ENCODE measurements at places on chromosomes 7 and 10.

DNA sequence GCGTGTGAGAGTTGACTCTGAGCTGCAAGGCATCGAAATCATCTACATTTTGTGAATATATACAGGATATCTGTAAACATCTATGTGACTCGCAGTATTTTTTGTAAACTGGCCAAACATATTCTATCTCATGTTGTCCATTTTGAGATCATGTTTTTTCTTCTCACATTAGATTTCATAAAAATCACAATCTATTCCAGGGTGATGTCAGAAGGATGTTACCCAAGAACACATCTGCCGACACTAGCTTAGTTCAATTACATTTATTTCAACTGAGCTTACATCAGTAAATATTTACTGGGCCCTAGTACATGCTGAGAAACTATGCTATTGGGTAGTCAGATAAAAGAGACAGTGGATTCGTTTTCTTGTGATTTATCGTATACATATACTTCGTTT lies 2.5 kb upstream of the BUB3 start:
- no peak for DNase-seq

DNA sequence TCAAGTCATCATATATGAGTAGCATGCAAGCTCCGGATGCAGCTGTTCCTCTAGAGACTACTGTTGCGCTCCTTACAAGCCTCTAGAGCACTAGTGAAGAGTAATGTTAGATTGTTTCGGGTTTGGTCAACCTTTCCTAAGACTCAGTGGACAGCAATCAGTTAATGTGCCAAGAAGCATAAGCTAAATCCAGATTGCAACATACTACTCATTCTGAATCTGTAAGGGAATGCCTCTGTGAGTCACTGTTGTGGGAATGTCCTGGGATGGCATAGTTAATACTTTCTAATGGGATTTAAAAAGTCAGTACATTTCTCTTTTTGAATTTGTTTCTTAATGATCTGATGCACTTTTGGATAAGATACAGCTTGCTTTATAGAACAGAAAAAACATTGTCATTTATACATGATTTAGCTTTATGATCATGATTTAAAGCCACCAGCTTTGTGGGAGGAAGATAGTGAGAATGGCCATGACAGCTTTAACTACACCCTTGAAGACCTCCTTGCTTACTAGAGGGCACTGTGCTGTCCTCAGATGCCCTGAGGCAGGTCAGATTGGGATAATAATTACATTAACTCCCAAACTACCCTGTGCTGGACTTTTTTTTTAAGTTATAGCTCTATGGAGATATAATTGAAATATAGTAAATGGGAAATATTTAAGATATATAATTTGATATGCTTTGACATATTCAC lies 138.4 kb downstream of the SDK1 start:
- no peak for DNase-seq

GRCh38 chr7:151119902-151120301 lies 33.6 kb downstream of the AGAP3 start:
- no peak for DNase-seq

DNA sequence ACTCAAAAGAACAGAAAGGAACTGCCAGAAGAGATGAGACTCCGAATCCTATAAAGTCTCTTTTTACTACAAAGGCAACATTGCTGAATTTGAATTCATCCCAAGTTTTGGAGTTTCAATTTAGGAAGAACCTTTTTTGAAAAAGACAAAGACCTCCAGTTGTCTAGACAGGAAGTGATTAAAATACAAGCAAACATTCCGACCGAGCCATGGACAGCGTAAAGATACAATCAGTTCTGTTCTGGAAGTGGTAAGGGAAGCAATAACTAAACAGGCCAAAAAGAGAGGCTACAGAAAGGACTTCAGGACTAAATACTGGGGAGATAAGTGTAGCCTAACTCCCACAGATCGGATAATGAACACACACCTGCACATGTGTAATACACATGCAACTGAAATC lies 101.0 kb downstream of the SMURF1 start:
- DNase-seq, result no peak

GRCh38 chr10:69578508-69578991 lies 5.3 kb upstream of the NEUROG3 start:
- no peak for DNase-seq

DNA sequence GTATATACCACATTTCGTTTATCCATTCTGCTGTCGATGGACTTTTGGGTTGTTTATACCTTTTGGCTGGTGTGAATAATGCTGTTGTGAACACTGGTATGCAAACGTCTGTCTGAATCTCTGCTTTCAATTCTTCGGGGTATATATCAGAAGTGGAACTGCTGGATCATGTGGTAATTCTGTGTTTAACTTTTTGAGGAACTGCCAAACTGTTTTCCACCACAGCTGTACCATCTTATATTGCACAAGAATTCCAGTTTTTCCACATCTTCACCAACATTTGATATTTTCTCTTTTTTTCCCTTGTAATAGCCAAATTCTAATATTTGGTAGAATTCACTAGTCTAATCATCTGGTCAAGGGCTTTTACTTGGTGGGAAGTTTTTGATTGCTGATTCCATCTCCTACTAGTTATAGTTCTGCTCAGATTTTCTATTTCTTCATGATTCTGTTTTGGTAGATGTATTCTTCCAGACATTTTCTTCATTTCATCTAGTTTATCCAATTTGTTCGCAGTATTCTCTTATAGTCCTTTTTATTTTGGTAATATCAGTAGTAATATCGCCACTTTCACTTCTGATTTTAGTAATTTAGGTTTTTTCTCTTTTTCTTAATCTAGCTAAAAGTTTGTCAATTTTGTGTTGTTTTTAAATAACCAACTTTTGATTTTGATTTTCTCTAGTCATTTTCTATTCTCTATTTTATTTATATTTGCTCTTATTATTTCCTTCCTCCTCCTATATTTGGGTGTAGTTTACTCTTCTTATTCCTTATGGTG lies 271.2 kb downstream of the ZEB1 start:
- no peak for DNase-seq

DNA sequence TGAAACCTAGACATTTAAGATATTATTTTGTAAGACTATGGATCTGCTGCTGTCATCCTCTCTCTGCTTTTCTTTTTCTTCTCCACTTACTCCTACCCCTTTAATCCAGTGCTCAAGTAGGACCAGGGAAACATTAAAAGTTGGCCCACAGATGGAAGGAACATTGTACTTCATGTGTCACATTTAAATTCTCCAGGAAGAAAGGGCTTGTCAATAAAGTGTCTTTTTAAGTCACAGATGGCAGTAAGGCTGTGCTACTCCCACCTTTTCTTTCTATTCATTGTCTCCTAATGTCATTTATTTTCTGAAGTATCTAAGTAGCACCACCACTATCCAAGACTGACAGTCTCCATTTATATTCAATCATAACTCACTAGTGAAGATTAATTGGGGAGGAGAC lies 737.7 kb upstream of the C7orf33 start:
- DNase-seq, result no peak

- no peak for DNase-seq
Measured at GRCh38 chr7:132437730-132438129, 138.5 kb downstream of the PLXNA4 start.

DNA sequence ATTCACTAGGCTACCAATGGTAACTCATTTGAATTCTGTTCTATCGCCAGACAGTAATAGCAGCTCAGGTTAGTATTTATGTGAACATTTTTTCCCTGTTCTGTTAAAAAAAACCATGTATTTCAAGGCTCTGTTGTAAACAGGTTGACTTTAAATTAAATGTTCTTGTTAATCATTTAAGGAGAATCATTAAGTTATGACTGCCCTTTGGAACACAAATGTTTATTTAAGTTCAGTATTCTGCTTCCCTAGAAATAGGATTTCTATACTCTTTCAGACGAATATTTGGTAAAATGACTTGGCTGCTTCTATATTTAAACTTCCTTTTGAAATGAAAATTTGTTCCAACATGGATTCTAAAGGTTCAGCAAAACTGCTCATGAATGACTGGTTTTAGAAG lies 13.1 kb upstream of the CROT start:
- DNase-seq, result no peak

DNA sequence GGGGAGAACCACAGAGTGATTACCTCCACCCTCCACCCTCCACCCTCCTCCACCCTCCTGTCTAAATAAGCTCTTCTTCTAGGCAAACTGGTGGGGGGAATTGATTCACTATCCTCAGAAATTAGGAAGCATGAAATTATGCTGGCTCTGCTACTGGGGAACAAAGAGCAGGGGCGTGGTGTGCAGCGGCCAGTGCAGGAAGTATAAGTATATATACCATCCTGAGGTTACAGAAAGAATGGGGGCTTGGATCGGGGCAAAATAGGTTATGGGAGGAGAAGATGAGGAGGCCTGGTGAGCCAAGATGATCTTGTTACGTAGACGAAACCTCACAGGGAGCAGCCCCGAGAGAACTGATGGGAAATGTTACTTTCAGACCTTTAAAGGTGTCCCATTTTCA lies 49.1 kb downstream of the SYPL1 start:
- DNase-seq, result no peak

DNA sequence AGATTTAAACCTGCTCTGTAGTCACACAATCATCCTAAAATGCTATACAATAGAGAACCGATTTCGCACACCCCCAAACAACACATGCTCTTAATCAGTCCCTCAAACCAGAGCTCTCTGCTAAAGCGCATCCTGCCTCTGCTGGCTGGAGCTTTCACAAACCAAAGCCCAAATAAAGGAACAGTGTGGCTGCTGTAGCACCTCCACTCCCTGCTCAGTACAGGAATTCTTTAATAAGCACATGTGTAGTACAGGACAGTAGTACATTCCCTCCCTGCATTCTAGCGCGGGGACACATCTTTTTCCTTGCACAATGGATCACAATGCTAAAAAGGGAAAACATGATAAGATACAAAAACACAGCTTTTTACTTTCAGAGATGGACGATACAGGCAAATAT lies 684.6 kb downstream of the MAGI2 start:
- no peak for DNase-seq

DNA sequence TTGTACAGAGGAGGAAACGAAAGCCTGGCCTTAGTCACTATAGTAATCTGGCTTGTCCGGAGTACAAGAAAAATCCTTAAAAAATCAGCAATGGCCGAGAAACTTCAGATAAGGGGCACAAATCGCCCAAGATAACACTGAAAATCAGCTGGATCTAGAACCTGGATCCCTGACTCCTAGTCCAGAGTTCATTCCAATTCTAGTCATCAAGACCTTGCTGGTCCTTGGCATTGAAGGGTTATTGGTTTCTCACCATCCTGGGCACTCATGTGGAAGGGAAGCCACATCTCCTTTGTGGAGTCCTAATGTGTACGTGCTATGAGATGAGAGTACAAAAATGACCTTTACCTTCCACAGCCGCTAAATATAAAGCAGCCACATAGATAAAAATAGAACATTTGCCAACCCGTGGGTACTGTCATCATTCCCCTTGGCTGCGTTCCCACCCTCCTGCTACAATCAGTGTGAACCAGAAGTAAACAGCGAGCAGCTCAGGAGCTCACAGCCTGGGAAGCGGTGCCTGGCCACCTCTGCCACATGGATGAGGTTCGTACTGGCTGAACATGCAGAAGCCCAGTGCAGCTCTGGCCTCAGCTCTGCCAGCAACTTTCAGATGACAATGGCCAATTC lies 116.0 kb upstream of the PDLIM1 start:
- DNase-seq, result no peak

DNA sequence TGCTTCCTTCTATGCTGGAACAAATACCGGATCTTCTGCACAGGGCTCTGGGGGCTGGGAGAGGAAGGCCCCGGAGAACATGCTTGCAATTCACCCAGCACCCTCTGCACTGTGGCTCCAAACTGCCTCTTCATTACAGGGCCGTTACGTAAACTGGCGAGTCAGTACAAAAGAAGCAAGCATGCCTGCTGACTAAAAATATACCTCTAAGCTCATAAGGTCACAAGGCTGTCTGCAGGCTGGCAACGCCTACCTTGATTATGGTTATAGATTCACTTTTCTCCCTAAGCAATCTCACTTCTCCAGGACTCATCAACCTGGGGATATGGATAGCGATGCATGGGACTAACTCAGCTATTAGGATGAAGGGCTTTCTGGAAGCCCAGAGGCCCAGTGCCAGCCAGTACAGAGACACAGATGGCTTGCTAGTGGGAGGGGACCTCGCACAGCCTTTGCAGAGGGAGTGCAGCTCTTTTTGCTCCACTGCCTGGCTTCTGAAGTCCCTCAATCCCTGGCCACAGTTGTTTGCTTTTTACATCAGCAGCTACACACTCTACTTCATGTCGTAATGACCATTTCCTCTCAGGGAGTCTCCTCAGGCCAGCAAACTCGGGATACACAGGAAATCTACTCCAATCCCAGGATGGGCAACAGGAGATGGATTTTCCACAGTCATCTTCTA lies 96.1 kb downstream of the SH3PXD2A start:
- DNase-seq, result no peak

DNA sequence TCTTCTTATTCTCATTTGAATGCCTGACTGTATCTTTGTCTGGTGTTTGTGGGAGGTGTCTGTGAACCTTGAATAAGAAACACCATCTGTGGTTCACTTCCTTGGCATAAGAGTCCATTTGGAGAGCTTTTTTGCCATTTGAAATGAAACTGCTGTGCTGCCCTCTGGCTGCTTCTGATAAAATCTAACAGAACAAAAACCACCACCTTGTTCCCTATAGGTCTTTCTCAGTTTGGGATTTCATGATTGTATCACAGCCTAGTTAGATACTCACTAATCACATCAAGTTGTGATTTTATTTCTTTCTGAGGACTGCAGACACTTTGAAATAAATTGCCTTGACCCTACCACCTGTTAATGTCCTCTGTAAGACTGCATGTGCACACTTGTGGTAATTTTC lies 102.7 kb upstream of the FAM13C start:
- no peak for DNase-seq

DNA sequence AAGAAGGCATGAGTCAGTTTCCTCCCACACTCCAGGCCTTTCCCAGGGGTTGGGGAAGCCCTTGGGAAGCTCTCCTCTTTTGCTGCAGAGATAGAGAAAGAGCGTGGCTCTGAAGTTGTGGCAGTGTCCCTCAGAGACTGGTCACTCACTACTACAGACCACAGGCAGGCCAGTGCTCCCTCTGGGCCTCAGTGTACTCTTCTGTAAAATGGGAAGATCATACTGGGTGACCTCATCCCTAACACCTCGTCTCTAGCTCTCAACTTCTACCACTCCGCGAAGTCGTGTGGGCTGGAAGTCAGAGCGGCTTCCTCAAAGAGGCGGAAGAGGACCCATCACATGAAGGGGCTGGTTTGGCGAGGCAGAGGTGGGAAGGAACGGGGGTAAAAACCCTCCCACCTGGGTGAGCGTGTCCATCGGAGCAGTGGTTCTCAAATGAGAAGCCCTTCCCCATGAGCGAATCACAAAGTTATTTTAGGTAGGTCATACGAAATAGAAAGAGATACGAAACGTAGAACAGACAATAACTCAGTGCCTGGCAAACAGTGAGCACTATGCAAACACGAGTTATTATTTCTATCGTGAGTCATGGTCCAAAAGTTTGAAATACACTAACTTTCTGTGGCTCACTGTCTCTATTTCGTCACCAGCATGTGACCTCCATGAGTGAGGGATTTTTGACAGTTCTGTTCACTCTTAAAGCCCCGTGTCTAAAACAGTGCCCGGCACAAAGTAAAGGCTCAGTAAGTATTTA lies 32.7 kb downstream of the PRKAG2 start:
- DNase-seq, result no peak

DNA sequence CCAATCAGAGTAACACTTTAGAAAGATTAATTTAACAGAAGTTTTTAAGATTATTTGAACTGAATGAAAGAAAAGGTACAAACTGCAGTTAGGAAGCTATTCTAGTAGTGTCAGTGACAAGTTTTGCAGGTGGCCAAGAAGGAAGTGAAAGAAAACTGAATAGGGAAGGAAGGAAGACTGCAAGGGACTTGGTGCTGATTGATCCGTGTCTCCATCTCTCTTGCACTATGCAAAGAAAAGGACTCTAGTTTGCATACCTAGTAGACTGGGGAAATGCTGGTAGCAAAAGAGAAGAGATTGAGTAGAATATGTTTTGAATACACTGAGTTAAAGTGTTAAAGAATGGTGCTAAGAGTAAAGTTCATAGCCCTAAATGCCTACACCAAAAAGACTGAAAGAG lies 33.0 kb downstream of the OR6V1 start:
- DNase-seq, result no peak

All from activated T-cell treated with anti-CD3 and anti-CD28 coated beads for 24 hours (primary cell).